ENCODE measurements at places on chromosomes 4 and X. TPM values are rescaled to one million over a fixed set of nuclear protein-coding genes. Genes with fewer than 3 reads are reported as not detected.

CT45A2 gene
- total RNA-seq: not detected

ARHGAP4 gene
- total RNA-seq: 72.2 TPM

- no peak for DNase-seq
Measured at GRCh38 chrX:9467146-9467545, 2.3 kb downstream of the TBL1X start.

- DNase-seq: no peak
Measured at GRCh38 chr4:51845055-51845426, 2.1 kb downstream of the DCUN1D4 start.

DNA sequence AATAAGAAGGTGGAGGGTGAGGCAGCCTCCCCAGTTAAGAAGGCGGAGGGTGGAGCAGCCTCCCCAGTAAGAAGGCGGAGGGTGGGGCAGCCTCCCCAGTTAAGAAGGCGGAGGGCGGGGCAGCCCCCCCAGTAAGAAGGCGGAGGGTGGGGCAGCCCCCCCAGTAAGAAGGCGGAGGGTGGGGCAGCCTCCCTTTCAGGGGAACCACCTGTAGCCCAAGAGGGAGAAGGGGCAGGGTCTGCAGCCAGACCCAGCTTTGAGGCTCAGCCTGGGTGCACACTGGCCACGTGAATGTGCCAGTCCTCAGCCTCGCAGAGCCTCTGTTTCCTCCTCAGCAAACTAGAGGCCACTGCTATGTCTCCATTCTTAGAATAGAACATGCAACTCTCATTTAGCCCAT lies 52.6 kb downstream of the HMX1 start:
- DNase-seq: no peak

AMTN gene
- total RNA-seq: not detected

DOCK11 gene
- 10.9 TPM for total RNA-seq

GRCh38 chr4:1368421-1369090 lies 21.5 kb downstream of the UVSSA start:
- no peak for DNase-seq

GRCh38 chr4:54318904-54319303 lies 89.8 kb downstream of the PDGFRA start:
- peak; percentile 47 for DNase-seq

- no peak for DNase-seq
Measured at GRCh38 chr4:86122404-86122803, 237.4 kb downstream of the MAPK10 start.

- DNase-seq: no peak
Measured at GRCh38 chrX:112834031-112834845, 6.4 kb downstream of the AMOT start.

CCDC149 gene
- total RNA-seq: 4.0 TPM

GRCh38 chrX:102029026-102029425 lies 96.5 kb upstream of the TCEAL2 start:
- DNase-seq: no peak

DNA sequence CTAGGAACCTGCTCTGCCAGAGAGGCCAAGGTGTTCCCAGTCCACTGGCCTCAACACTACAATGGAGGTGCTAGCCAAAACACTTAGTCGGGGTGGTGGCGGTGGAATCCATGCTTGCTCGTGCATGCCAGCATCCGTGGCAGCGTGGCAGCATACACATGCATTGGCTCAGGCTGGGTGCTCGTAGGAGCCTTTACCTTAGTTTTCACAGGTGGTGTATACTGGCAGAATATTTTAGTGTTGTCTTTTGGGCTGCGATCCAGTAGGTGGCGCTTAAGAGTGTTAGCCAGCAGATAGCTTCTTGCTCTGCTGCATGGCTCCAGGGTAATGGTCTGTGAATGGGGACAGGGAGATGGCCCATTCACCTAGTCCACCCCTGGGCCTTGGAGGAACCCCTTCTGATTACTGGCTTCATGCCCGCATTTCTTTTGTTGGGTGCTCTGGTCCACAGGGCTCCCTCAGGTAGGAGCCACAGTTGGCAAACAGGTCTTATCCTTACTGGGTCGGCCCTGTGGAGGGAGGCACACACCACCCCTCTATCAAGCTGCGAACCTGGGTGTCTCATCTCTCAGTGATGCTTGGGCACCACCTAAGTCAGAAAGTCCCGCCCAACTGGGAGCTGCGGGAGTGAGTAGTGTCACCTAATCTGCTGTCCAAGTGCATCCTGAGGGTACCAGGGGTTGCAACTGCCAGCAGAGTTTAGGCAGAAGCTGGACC lies 40.0 kb downstream of the RIPPLY1 start:
- peak; percentile 18 for DNase-seq

DNA sequence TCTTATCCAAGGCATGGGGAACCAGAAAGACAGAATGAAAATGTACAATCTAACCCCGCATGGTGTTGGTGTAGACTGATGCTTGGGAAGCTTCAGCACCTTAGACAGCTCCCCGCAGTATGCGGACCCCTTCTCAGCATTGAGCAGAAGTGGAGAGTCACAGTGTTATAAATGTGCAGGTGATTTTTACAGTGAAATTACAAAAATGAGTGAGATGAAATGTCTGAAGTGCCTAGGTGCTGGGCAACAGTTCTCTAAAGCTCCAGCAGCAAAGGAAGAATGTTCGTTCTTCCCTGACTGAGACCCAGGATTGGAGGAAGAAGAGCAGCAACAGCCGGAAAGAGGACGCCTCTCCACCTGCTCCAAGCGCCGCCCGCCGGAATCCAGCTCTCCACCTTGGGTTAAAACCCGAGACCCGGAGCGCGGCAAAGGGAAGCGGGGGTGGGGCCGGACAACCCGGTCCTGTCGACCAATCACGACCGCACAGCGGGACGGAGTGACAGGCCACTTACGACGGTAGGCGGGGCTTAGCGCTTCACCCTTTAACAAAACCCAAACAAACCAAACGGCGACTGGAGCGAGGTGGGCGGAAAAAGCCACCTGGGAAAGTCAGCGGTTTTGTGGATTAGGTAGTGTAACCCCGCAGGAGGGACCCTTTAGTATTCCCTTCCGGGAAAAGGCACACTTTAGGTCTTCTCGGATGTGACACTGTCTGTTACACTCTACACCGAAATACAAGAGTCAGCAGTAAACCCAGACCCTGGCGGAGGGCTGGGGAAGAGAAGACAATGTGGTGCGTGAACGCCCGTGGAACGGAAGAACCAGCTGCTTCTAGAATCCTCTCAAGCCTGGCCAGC lies at the start of gene GLRA3:
Gene GLRA3, minus strand, starts transcription at position 403 of the 857 bp plus-strand sequence. CDS start 436 bp downstream, outside the sequence.
- DNase-seq: peak; percentile 78

DNA sequence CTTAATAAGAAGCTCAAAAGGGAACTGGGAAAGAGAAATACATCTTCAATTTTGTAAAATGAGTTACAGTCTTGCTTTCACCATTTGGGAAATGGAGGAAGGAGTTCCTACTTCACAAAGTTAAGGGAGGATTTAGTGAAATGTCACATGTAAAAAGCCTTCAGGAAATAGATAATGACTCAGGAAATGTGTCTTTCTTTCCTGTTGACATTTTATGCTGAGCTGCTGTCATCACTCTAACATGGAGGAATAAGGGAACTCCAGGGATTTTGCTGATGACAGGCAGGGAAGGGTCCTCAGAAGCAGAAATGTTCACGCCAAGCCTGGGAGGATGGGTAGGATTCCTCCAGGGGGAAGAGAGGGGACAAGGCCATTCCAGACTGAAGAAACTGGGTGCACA lies 251.1 kb downstream of the USP46 start:
- DNase-seq: no peak

GRCh38 chrX:7889680-7890079 lies 37.5 kb downstream of the PNPLA4 start:
- DNase-seq: no peak

JCHAIN gene
- total RNA-seq: not detected

DNA sequence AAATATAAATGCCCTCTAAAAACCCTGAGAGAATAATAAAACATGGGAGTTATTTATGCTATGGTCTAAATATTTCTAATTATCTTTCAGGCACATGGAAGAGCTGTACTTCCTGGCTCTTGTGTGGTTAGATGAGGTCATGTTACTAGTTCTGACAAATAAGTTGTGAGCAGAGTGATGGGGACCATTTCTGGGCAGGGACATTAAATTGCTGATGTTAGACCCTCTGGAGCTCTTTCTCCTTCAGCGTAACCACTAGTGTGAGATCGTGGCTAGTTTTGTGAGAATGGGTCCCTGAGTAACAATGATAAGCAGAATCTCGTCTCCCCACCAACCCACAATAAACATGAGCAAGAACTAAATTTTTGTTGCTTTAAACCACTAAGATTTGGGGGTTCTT lies 108.0 kb downstream of the MAML3 start:
- no peak for DNase-seq

- no peak for DNase-seq
Measured at GRCh38 chrX:24145303-24146186, 4.0 kb upstream of the ZFX start.

USP17L28 gene
- total RNA-seq: not detected

DNA sequence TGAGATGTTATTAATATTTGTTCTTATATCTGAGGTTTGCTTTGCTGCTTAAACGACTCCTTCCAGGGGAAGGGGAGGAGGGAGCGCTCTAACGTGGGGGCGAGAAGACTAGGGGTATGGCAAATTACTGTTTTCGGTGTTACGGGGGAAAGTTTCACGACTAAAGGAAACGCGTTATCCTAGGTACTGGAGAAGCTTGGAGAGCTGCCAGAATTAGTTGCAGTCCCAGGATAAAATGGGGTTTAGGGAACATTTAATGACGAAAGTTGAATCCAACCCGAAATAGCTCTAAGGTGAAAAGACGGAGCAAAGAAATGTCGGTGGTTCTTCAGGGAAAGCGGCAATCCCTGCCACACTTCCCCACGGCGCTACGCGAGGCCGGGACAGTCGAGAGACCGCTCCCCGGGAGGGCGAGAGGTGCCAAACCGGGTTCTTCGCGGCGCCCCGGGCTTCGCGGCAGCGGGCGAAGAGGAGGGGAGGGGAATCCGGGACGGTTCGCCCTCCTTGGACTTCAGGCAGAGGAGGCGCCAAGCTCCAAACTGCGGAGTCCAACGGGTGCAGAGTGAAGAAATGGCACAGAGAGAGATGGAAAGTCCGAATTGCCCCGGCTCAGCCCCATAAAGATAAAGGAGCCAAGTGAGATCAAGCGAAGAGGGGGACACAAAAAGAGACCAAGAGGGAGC lies 724 bp downstream of the THOC2 start:
- DNase-seq: peak; percentile 3

DNA sequence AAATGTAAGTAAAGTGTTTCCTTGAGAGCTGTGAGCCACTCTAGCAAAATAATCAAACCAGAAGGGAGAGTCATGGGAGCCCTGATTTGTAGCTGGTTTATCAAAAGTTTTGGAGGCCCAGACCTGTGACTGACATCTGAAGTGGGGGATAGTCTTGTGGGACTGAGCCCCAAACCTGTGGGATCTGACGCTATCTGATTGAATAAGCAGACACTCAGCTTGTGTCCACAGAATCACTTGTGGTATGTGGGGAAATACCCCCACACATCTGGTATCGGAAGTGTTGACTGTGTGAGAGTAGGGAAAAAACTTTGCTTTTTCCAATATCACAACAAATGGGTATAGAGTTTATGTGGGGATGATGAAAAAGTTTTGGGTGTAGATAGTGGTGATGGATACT lies 35.4 kb downstream of the FUNDC1 start:
- DNase-seq: no peak

- DNase-seq: no peak
Measured at GRCh38 chr4:88786011-88786410, 88.4 kb upstream of the NAP1L5 start.

PAGE2 gene
- total RNA-seq: not detected

DNA sequence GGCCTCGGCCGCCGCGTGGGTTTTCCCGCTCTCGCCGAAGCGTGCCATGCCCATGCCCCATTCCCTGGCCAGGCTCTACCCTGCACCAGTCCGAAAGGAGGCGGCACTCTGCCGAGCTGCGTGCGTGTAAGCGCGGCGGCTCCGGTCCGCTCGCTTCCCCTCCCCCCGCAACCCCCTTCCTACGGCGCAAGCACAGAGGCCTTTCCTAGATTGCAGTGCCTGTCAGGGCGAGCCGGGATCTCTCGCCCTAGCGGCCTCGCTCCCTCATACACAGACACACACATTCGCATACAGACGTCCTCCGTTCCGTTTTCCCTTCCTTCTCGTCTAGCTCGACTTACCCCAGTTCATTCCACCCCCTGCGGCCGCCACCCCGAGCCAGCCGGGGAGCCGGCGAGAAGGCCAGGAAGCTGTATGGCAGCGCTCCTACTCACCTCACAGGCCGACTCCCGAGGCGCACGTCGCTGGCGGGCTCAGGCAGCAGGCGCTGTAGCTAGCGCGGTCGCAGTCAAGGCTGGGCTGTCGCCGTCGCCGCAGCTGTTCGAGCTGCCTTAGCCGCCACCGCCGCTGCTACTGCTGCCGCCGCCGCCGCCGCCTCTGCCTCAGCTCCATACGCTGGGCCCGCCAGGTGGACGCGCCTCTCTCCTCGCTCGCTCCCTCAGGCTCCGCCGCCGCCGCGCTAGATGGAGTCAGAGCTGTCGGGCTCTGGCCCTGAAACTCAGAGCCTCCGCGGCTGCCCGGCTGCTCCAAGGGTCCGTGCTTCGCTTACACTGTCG lies 615 bp downstream of the NEXMIF start:
- peak; percentile 27 for DNase-seq

DNA sequence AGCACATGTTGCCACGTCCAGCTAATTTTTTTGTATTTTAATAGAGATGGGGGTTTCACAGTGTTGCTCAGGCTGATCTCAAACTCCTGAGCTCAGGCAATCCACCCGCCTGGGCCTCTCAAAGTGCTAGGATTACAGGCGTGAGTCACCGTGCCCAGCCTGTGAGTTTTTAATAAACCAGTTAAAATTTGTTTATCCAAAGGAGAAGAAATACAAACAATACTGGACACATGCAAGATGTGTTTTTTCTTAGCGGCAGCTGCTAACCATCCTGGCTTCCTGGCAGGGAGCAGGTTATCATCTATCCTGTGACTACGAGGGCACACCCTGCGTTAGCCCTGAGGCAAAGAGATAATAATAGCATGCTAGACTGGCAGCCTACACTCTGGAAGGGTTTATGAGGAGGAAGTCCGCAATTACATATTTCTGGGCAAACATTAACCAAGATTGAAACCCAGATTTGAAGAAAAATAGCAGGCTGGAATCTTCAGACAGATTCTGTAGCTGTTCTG lies 191.4 kb downstream of the SPRY1 start:
- no peak for DNase-seq

- DNase-seq: no peak
Measured at GRCh38 chr4:156635051-156635450, 336.5 kb downstream of the PDGFC start.

DNA sequence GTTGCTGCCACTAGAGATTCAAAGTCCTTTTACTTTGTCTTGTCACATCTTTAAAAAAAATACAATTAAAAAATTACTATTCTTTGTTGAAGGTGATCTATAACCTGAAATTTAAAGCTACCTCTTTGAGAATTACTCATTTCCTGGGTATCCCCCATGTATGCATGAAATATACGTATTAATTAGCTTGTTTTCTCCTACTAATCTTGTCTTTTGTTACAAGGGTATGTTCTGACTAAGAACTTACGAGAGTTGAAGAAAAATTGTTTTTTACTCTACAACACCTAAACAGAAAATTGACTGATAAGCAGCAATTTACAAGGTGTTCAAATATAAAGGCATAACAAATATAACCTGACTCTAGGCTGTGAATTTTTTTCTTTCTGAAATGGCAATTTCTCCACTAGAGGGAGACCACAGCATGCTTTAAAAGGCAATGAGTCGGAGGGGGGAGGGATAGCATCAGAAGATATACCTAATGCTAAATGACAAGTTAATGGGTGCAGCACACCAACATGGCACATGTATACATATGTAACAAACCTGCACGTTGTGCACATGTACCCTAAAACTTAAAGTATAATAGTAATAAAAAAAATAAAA lies 249.6 kb downstream of the OPHN1 start:
- DNase-seq: no peak

- no peak for DNase-seq
Measured at GRCh38 chr4:89306486-89307177, 968 bp downstream of the GPRIN3 start.

Data from endothelial cell (in vitro differentiated cells).